ENCODE measurements at places on chromosomes 12 and 14. TPM values are rescaled to one million over a fixed set of nuclear protein-coding genes. Genes with fewer than 3 reads are reported as not detected.

The NINJ2 gene
- 4.2 TPM for total RNA-seq

- H3K27ac ChIP-seq, result no peak overlapping the region
- H3K36me3 ChIP-seq, result no peaks in the 10 kb centered on the region
- H3K4me3 ChIP-seq, result no peak overlapping the region
- H3K4me1 ChIP-seq, result no peaks in the 10 kb centered on the region
- DNase-seq, result no peak
- H3K27me3 ChIP-seq, result no peaks in the 10 kb centered on the region
Observed at GRCh38 chr12:121145221-121145620, 12.5 kb downstream of the P2RX7 start.

GRCh38 chr14:28966416-28967233 lies 200.0 kb downstream of the FOXG1 start:
- no peaks in the 10 kb centered on the region for H3K27me3 ChIP-seq
- no peak overlapping the region for H3K4me3 ChIP-seq
- H3K27ac ChIP-seq, result no peak overlapping the region
- no peak for DNase-seq
- H3K36me3 ChIP-seq, result no peaks in the 10 kb centered on the region

DNA sequence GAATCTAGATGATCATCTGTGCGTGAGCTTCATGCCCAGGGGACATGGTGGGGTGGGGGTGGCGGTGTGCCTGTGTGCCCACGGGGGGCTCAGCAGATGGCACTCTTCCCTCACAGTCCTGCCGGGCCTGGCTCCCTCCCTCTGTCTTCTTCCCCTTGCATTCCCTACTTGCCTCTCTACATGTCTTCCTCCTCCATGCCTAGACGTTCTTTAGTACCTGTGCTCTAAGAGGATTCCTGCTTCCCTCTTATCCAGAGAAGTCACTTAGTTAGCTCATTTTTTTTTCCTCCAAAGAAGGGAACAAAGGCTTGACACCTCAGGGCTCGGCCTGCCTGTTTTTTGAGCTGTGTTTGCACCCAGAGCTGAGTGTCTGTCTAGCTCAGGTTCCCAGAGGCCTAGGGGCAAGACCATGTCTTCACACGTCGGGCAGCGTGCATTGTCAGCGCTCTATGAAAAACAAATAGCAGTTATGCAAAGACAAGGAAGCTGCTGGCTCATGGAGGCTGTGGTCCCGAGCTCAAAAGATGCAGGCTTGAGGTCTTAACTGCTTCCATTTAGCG lies 48.8 kb downstream of the NINJ2 start:
- H3K4me1 ChIP-seq, result peaks cover 16% of the 10 kb centered on the region
- H3K36me3 ChIP-seq, result no peaks in the 10 kb centered on the region
- no peak overlapping the region for H3K27ac ChIP-seq
- H3K4me3 ChIP-seq, result no peak overlapping the region
- no peaks in the 10 kb centered on the region for H3K27me3 ChIP-seq
- DNase-seq, result no peak

GRCh38 chr12:65434737-65435136 lies 156.3 kb downstream of the MSRB3 start:
- no peak overlapping the region for H3K4me3 ChIP-seq
- H3K36me3 ChIP-seq, result no peaks in the 10 kb centered on the region
- no peak for DNase-seq
- no peak overlapping the region for H3K27ac ChIP-seq

The AICDA gene
- total RNA-seq, result 0.18 TPM

DNA sequence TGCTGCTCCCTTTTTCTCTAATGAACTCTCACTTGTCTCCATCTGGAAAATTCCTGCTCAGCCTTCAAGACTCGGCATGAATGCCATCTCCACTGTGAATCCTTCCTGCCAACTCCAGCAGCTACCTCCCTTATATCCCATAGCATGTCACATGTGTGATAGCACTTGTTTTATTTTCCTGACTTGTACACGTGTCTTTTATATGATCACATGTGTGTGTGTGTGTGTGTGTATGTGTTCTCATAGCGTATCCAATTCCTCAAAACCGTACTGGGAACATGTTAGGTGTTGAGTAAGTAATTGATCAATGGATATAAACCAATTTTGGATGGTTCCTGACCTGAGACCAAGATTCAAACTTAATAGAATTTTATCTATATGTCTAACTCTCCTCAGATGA lies 1107.7 kb downstream of the GALC start:
- no peaks in the 10 kb centered on the region for H3K36me3 ChIP-seq
- DNase-seq, result no peak
- no peak overlapping the region for H3K4me3 ChIP-seq
- H3K27ac ChIP-seq, result no peak overlapping the region

DNA sequence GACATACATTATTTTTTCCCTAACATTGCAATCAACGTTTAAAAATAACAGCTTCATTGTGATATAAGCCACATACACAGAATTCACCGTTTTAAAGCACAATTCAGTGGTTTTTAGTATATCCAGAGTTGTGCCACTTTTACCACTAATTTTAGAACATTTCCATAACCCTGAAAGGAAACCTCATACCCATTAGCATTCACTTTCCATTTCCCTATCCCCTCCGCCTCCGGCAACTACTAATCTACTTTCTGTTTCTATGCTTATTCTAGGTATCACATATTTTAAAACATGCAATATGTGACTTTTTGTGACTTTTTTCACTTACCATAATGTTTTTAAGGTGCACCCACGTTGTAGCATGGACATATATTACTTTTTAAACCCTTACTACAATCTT lies 55.6 kb upstream of the ISM2 start:
- H3K4me1 ChIP-seq, result no peaks in the 10 kb centered on the region
- DNase-seq, result no peak
- H3K27ac ChIP-seq, result no peak overlapping the region
- peaks cover 26% of the 10 kb centered on the region for H3K36me3 ChIP-seq

The DPF3 gene
- total RNA-seq, result 0.50 TPM

The FAM222A gene
- total RNA-seq, result 3.0 TPM

GRCh38 chr12:56373515-56373914 lies 10.9 kb upstream of the APOF start:
- no peak overlapping the region for H3K4me3 ChIP-seq
- no peaks in the 10 kb centered on the region for H3K36me3 ChIP-seq
- no peaks in the 10 kb centered on the region for H3K4me1 ChIP-seq
- no peak for DNase-seq
- H3K27me3 ChIP-seq, result no peaks in the 10 kb centered on the region
- no peak overlapping the region for H3K27ac ChIP-seq

- H3K27ac ChIP-seq, result no peak overlapping the region
- no peak overlapping the region for H3K4me3 ChIP-seq
- H3K27me3 ChIP-seq, result no peaks in the 10 kb centered on the region
- no peak for DNase-seq
- no peaks in the 10 kb centered on the region for H3K36me3 ChIP-seq
- no peaks in the 10 kb centered on the region for H3K4me1 ChIP-seq
Observed at GRCh38 chr14:77148510-77149231, 7.1 kb upstream of the ZDHHC22 start.
